ENCODE measurements at places on chromosomes 11 and 22.

- no peak for DNase-seq
Observed at GRCh38 chr11:61157743-61158142, 3.5 kb downstream of the VPS37C start.

GRCh38 chr22:44396727-44397722, 84.3 kb upstream of the SHISAL1 start:
- no peak for DNase-seq

GRCh38 chr11:93974759-93975158, 46.4 kb upstream of the HEPHL1 start:
- no peak for DNase-seq

GRCh38 chr11:116226731-116227130, 546.1 kb downstream of the BUD13 start:
- DNase-seq: no peak

DNA sequence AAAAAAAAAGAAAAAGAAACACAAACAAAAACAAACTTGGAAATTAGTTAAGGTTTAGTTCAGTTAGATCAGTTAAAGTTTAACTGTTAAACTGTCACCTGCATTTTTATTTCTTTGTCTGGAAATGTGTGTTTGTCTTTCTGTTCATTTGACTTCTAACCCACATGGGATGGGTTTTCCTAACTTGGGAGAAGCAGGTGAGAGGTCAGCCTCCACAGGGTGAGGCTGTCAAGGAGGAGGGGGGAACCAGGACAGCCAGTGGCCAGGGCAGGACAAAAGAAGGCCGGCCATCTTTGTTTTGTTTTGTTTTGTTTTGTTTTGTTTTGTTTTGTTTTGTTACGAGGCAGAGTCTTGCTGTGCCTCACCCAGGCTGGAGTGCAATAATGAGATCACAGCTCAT, 13.4 kb upstream of the GCAT start:
- DNase-seq: no peak

DNA sequence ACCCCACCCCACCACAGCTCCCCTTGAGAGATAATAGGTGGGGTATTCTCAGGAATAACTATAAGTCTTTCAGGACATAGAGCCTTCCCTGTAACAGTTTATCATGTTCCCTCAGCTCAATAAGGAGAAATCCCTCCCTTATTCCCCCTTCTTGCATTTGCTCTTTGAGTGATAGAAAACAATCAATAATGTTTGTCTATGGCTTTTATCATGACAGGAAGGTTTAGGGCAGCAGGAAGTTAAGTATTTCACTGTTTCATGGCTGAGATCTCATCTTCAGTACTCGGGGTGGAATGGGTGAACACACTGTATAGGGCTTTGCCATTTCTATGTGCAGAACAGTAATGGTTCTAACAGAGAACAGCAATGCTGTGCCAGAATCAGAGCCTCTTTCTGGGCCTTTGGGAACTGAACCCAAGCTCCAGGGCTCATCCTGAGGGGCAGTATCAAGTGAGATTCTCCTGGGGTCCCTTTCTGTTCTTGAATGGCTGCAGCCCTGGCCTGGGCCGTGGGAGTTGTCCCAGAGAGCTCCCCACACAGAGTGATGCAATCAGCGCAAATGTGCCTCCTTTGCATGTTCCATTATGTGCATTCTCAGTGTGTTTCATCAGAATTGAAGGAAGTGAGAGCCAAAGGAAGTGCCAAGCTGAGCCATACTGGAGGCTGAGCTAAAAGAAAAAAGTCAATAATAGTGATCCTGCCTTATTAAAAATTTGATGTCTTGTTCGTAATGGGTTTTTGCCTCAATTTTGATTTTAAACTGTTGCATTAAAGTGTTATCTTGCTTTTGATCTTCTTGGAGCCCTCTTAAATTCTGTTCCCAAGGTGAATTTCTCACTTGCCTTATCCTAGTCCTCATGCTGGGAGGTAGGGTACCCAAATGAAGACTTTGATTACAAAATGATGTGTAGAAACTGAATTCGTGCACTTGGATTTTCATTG, 2.9 kb upstream of the CYP2R1 start:
- no peak for DNase-seq

- no peak for DNase-seq
Observed at GRCh38 chr11:65214212-65214845, 32.6 kb downstream of the CAPN1 start.

DNA sequence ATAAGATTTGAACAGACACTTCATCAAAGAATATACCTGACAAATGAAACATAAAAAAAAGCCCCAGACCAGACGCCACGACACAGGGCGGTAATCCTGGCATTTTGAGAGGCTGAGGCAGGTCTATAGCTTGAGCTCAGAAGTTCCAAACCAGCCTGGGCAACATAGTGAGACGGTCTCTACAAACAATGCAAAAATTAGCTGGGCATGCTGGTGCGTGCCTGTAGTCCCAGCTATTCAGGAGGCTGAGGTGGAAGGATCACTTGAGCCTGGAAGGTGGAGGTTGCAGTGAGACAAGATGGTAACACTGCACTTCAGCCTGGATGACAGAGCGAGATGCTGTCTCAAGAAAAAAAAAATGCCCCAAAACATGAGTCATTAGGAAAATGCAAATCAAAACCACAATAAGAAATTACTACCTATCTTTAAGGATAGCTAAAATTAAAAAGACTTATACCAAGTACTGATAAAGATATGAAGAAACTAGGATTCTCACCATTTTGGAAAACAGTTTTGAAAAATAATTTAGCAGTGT, 91.7 kb upstream of the GRAMD1B start:
- no peak for DNase-seq

- DNase-seq: no peak
Observed at GRCh38 chr11:43868852-43869567, 11.6 kb upstream of the ALKBH3 start.

- DNase-seq: no peak
Observed at GRCh38 chr11:115585361-115586024, 81.3 kb upstream of the CADM1 start.

- DNase-seq: no peak
Observed at GRCh38 chr11:113106507-113106906, 145.3 kb downstream of the NCAM1 start.

GRCh38 chr11:130847517-130847916, 68.8 kb downstream of the SNX19 start:
- DNase-seq: no peak

GRCh38 chr11:70551351-70552166, 153.2 kb downstream of the CTTN start:
- DNase-seq: no peak

DNA sequence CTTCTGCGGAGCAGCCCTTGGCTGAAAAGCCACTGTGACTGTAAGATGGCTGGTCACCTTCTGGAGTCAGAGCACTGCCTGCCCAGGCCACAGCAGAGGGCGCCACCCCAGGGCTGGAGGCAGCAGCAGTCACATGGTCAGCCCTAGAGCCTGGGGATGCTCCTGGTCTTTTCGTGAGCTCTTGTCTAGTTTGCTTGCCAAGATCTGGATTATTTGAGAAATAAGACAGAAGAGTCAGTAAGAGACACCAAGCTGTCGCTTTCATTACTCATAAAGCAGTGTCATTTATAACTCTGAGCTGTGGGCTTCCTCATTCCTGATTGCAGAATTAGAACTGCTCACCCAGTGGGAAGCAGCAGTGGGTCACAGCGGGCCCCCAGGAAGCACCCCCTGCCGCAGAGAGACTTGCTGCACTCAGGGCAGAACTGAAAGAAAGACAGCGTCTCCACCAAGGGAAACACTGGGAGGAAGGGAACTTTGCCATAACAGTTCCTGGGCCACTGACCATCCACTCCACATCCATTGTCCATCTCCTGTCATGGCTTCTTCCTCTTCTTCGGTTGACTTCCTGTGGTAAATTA, 56.7 kb downstream of the PPP6R2 start:
- no peak for DNase-seq

- DNase-seq: no peak
Observed at GRCh38 chr11:67629386-67630227, at the start of gene NUDT8. Gene NUDT8 (minus strand): TSS chr11:67629937. CDS start chr11:67629911, 26 bp downstream.

- DNase-seq: peak; percentile 35
Observed at GRCh38 chr11:31397239-31397834, 27.7 kb downstream of the DNAJC24 start.

DNA sequence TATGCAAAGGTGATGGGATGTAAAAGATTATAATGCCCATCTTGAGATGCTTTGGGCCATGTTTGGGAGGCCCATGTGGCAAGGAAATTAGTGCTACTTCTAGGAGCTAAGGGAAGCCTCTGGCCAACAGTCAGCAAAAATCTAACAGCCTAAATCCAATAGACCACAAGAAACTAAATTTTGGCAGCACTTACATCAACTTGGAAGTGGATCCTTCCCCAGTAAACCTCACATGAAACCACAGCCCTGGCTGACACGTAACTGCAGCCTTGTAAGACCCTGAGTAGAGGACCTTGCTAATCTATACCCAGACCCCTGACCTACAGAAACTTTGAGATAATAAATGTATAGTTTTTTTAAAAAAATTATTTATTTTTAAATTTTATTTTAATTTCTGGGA, 13.1 kb upstream of the GRK3 start:
- no peak for DNase-seq

- no peak for DNase-seq
Observed at GRCh38 chr22:45934659-45935341, 42.2 kb downstream of the WNT7B start.

GRCh38 chr11:77035580-77035979, 1.4 kb downstream of the B3GNT6 start:
- no peak for DNase-seq

DNA sequence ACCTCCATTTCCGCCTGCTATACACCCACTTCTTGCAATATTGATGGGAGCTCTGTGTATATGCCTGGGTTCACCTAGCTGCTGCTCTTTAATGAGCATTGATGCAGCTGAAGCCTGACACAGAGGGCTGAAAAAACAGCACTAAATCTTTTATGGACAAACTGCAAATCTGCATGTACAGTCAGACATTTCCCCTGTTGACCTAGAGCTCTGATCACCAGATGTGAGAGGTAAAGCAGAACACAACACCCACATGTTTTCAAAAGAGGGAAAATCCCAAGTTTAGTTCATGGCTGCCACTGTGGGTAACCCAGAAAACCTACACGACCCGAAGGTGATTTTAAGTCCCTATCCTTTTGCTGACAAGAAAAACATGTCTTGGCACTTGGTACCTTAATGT, 303.0 kb upstream of the PITPNB start:
- DNase-seq: no peak

- no peak for DNase-seq
Observed at GRCh38 chr11:516400-516799, 9.4 kb upstream of the RNH1 start.

DNA sequence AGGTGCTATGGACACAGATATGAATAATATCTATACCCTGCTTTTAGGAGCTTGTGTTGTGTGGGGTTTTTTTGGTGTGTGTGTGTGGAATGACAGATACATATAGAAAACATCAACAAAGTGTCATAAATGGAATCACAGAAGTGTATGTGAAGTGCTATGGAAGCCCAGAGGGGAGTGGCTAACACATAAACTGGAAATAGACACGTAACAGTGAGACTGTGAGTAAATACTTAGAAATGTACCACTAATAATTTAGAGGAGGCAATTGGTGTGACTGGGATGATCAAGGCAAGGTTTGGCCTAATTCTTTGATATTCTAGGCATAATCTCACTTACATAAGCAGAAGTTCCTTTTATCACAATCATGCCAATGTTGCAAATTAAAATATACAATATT, 169.3 kb upstream of the TENM4 start:
- DNase-seq: no peak

GRCh38 chr11:112408517-112408916, 147.9 kb upstream of the PLET1 start:
- DNase-seq: no peak

GRCh38 chr11:69423611-69424385, 57.7 kb upstream of the LINC01488 start:
- no peak for DNase-seq

All from NCI-H2081 treated with DMSO at 0.1 percent for 48 hours (cell line).